Endothelial cell of umbilical vein (primary cell): ENCODE measurements at places on chromosomes 12 and 14. TPM values are rescaled to one million over a fixed set of nuclear protein-coding genes. Genes with fewer than 3 reads are reported as not detected.

Gene DAO
- total RNA-seq = not detected in 2 replicates

Gene GALNT9
- 0.73 TPM in 1 of 2 replicates, not detected in the other for total RNA-seq

Gene INSM2
- not detected in 2 replicates for total RNA-seq

Gene OR6C68
- not detected in 2 replicates for total RNA-seq

Gene GCN1
- 79.1 and 101 TPM in 2 replicates for total RNA-seq
